Mesenchymal stem cell (in vitro differentiated cells and primary cell): ENCODE measurements at places on chromosomes 6 and 20.

- no peaks in the 10 kb centered on the region for H3K4me1 ChIP-seq
- no peak overlapping the region for H3K27ac ChIP-seq
- H3K27me3 ChIP-seq = no peaks in the 10 kb centered on the region
- peak; percentile 83 for DNase-seq
Measured at GRCh38 chr6:133778414-133779130, 110.3 kb upstream of the TCF21 start.

DNA sequence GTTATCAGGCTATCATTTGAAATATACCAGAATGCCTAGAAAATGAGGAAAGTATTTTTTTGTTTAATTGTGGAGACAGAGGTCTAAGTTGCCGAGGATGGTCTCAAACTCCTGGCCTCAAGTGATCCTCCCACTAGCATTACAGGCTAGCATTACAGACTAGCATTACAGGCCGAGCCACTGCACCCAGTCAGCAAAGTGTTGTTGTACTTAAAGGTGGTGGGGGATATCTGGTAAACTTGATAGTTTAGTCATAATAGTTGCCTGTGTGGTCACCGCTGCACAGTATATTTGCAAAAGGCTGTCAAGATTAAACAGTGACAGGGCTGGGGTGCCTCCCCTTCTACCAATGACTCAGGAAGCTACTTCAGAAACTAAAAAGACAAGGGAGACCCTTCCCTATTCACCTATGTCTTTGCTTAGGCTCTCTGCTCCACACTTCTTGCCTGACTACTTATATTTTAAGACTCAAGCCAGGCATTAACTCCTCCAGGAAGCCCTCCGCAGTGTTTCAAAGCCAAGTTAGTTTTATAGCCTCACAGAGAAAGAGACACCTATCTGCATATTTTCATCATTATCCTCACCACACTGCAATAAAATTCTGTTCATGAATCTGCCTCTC is 3.1 kb upstream of the AKIRIN2 start:
- H3K4me3 ChIP-seq = no peak overlapping the region
- H3K27me3 ChIP-seq = no peaks in the 10 kb centered on the region
- DNase-seq = peak; percentile 39
- H3K27ac ChIP-seq = peak overlapping the region; percentile 87

- peak overlapping the region; percentile 89 for H3K27ac ChIP-seq
- no peak for DNase-seq
- H3K4me1 ChIP-seq = peaks cover 5% of the 10 kb centered on the region
- H3K36me3 ChIP-seq = no peaks in the 10 kb centered on the region
Measured at GRCh38 chr6:113558431-113558830, 298.7 kb upstream of the MARCKS start.

- no peak overlapping the region for H3K27ac ChIP-seq
- H3K27me3 ChIP-seq = no peaks in the 10 kb centered on the region
- no peak overlapping the region for H3K4me3 ChIP-seq
- no peak for DNase-seq
Measured at GRCh38 chr6:144155529-144155928, 5.2 kb downstream of the STX11 start.

DNA sequence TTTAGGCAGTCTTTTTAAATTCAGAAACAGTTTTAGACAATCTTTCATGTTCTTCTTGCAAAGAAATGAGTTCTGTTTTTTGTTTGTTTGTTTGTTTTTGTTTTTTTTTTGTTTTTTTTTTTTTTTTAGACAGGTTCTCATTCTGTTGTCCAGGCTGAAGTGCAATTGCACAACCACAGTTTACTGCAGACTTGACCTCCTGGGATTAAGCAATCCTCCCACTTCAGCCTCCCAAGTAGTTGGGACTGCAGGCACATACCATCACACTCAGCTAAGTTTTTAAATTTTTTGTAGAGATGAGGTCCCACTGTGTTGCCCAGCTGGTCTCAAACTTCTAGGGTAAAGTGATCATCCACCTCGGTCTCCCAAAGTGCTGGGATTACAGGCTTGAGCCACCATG is 96.2 kb downstream of the OTOR start:
- no peak overlapping the region for H3K27ac ChIP-seq
- H3K4me1 ChIP-seq = no peaks in the 10 kb centered on the region
- H3K36me3 ChIP-seq = no peaks in the 10 kb centered on the region
- DNase-seq = no peak
- no peak overlapping the region for H3K4me3 ChIP-seq

GRCh38 chr6:135030056-135030473 is 24.6 kb downstream of the HBS1L start:
- H3K27me3 ChIP-seq = no peaks in the 10 kb centered on the region
- no peak overlapping the region for H3K4me3 ChIP-seq
- H3K27ac ChIP-seq = no peak overlapping the region
- peaks cover 44% of the 10 kb centered on the region for H3K36me3 ChIP-seq
- H3K4me1 ChIP-seq = no peaks in the 10 kb centered on the region
- no peak for DNase-seq

- DNase-seq = no peak
- no peak overlapping the region for H3K27ac ChIP-seq
- H3K27me3 ChIP-seq = no peaks in the 10 kb centered on the region
- no peaks in the 10 kb centered on the region for H3K36me3 ChIP-seq
Measured at GRCh38 chr6:148831531-148831930, 84.7 kb downstream of the UST start.

DNA sequence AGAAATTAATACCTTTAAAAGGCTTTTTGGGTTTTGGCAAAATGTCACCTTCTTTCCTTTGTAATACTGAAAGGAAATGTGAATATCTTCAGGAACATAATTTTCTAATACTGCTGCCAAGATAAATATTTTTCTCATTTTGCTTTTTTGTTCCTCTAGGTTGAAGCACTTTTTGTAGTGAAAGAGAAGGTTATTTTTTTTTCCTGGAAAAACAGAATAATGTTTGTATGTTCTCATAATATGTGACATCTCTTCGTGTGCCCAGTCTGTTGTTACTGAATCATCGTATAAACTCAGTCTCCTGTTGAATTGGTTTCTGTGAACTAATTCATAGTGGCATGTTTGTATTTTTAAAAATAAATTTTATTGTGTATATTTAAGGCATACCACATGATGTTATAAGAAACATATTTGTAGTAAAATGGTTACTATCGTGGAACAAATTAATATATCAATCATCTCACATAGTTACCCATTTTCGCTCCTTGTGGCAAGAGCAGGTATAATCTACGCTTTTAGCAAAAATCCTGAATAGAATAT is 74.4 kb downstream of the SH3BGRL2 start:
- H3K4me3 ChIP-seq = no peak overlapping the region
- no peak overlapping the region for H3K27ac ChIP-seq
- H3K4me1 ChIP-seq = no peaks in the 10 kb centered on the region
- DNase-seq = no peak
- no peaks in the 10 kb centered on the region for H3K27me3 ChIP-seq
- no peaks in the 10 kb centered on the region for H3K36me3 ChIP-seq

DNA sequence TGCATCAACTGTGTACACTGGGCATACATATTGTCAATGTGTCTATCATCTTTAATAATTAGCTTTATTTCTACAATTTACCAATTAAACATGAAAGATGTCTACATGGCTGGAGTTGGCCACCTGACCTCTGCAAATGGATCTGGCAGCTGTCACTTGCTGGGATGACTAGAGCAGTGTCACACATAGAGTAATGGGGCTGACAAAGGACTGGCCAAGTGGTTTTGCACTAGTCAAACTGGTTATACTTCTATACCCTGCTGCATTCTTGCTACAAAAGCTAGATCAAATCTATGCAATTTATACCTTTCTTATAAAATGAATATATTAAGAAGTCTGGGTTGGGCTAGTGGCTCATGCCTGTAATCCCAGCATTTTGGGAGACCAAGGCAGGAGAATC is 99.3 kb downstream of the SESN1 start:
- H3K36me3 ChIP-seq = peaks cover 97% of the 10 kb centered on the region
- no peaks in the 10 kb centered on the region for H3K4me1 ChIP-seq
- no peak for DNase-seq
- H3K4me3 ChIP-seq = no peak overlapping the region
- H3K27me3 ChIP-seq = no peaks in the 10 kb centered on the region

GRCh38 chr20:41738604-41739206 is 120.5 kb upstream of the CHD6 start:
- no peaks in the 10 kb centered on the region for H3K4me1 ChIP-seq
- peak; percentile 26 for DNase-seq
- H3K27ac ChIP-seq = no peak overlapping the region
- no peak overlapping the region for H3K4me3 ChIP-seq

GRCh38 chr20:9508240-9508661 is 6.1 kb upstream of the LAMP5 start:
- no peak for DNase-seq
- no peak overlapping the region for H3K27ac ChIP-seq
- no peak overlapping the region for H3K4me3 ChIP-seq
- no peaks in the 10 kb centered on the region for H3K36me3 ChIP-seq
- peaks cover 26% of the 10 kb centered on the region for H3K4me1 ChIP-seq
- H3K27me3 ChIP-seq = peaks cover 90% of the 10 kb centered on the region

- H3K4me1 ChIP-seq = peaks cover 7% of the 10 kb centered on the region
- H3K27me3 ChIP-seq = no peaks in the 10 kb centered on the region
- no peaks in the 10 kb centered on the region for H3K36me3 ChIP-seq
- H3K27ac ChIP-seq = no peak overlapping the region
Measured at GRCh38 chr6:166545156-166546034, 41.1 kb downstream of the RAMACL start.

- H3K27ac ChIP-seq = no peak overlapping the region
- H3K4me1 ChIP-seq = no peaks in the 10 kb centered on the region
- no peak overlapping the region for H3K4me3 ChIP-seq
- DNase-seq = no peak
Measured at GRCh38 chr6:159892053-159892452, 1.3 kb downstream of the MAS1 start.

- no peaks in the 10 kb centered on the region for H3K27me3 ChIP-seq
- no peak overlapping the region for H3K27ac ChIP-seq
- H3K4me1 ChIP-seq = no peaks in the 10 kb centered on the region
- H3K4me3 ChIP-seq = no peak overlapping the region
Measured at GRCh38 chr6:24867104-24867703, 68.5 kb upstream of the ARMH2 start.

DNA sequence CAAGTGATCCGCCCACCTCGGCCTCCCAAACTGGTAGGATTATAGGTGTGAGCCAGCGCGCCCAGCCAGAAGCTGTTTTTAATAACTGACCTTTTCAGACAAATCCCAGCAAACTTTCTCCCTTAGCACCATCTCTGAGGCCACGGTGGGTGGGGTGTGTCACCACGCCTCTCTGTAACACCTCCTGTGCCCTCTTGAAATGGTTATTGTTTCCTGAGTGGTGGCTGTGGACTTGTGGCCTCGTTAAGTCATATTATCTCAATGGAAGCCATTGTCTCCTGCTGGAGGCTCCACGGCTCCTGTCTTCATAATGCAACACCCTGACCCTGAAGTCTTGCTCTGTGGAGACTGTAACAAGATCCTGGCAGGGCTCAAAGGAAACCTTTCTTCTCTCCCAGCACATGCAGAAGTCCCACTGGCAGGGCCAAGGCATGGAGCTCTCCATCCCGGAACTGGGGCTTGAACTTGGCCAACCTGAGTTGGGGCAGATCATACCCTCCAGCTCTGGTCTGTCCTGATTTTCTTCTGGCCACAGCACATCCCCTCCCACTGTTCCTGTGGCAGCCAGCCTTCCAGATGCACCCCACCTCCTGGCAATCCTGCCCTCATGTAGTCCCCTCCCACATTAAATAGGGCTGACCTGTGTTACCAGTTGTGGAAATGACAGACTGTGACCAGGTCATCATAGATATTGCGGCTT is 81.1 kb downstream of the SNX5 start:
- peaks cover 3% of the 10 kb centered on the region for H3K4me1 ChIP-seq
- no peak overlapping the region for H3K4me3 ChIP-seq
- DNase-seq = no peak
- no peak overlapping the region for H3K27ac ChIP-seq
- H3K27me3 ChIP-seq = no peaks in the 10 kb centered on the region

DNA sequence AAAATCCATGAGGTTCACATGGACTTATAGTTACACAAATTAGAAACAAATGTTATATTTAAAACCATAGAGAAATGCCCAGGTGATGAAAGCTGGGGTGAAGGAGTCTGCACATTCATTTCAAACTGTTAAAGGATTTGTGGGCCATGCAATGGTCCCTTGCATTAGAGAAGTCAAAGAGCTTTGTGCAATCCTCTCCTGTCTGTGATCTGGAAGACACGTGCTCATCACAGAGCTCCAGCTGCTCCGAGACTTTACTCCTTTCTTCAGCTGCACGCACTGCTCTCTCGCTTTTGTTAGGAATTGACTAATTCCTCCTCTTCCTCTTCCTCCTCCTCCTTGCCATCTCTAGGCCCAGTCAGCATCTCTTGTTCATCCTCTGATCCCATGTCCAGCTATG is 4.1 kb upstream of the AIF1 start:
- H3K27ac ChIP-seq = no peak overlapping the region
- H3K27me3 ChIP-seq = peaks cover 3% of the 10 kb centered on the region
- H3K4me3 ChIP-seq = no peak overlapping the region
- H3K4me1 ChIP-seq = no peaks in the 10 kb centered on the region
- H3K36me3 ChIP-seq = no peaks in the 10 kb centered on the region

- peak; percentile 73 for DNase-seq
- no peak overlapping the region for H3K4me3 ChIP-seq
- H3K27ac ChIP-seq = peak overlapping the region; percentile 100
- no peaks in the 10 kb centered on the region for H3K27me3 ChIP-seq
- no peaks in the 10 kb centered on the region for H3K36me3 ChIP-seq
Measured at GRCh38 chr6:21885532-21886114, 292.1 kb downstream of the SOX4 start.

DNA sequence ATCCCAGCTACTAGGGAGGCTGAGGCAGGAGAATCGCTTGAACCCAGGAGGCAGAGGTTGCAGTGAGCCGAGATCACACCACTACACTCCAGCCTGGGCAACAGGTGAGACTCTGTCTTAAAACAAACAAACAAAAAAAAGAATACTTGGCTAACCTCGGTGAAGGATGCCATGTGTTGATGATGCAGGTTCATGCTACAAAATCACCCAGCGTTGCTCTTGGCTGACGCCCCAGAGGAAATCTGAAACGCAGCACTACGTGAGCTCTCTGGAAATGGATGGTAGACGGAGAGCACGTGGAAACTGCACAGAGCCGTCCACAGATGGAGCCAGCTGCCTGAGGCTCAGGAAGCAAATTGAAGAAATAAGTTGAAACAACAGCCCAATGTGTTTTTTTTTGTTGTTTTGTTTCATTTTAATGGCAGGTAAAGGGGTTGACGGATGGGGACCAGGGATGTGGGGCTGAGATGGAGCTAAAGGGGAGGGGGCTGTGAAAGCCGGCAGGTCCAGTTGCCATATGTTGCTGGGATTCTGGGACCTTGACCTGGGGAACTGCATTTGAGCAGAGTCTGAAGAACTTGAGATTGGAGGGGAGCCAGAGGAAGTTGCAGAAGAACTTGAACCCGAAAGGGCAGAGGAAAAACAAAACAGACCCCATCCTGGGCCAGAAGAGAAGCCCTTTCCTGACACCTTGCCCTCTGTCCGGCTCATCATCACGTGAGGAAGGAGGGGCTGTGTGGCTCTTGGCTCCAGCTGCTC is 12.8 kb upstream of the MANBAL start:
- H3K4me1 ChIP-seq = peaks cover 3% of the 10 kb centered on the region
- no peaks in the 10 kb centered on the region for H3K36me3 ChIP-seq
- peak; percentile 51 for DNase-seq
- no peak overlapping the region for H3K27ac ChIP-seq
- no peak overlapping the region for H3K4me3 ChIP-seq

GRCh38 chr20:16027686-16028085 is 545.6 kb downstream of the KIF16B start:
- DNase-seq = no peak
- no peak overlapping the region for H3K4me3 ChIP-seq
- H3K27me3 ChIP-seq = no peaks in the 10 kb centered on the region
- no peak overlapping the region for H3K27ac ChIP-seq

GRCh38 chr6:113651920-113652319 is 205.2 kb upstream of the MARCKS start:
- no peaks in the 10 kb centered on the region for H3K36me3 ChIP-seq
- no peaks in the 10 kb centered on the region for H3K27me3 ChIP-seq

GRCh38 chr6:151551223-151551857 is 57.5 kb downstream of the CCDC170 start:
- H3K27me3 ChIP-seq = no peaks in the 10 kb centered on the region
- DNase-seq = no peak
- peaks cover 2% of the 10 kb centered on the region for H3K4me1 ChIP-seq
- H3K27ac ChIP-seq = no peak overlapping the region
